Stimulated activated naive CD8-positive, alpha-beta T cell treated with anti-CD3 and anti-CD28 coated beads, Interleukin-15, Interleukin-2, amounts not matched to agents 100 U/mL and 50 U/mL, for 24 hours (primary cell): ENCODE measurements at places on chromosomes 2 and 18.

GRCh38 chr18:47604021-47604420 lies 326.4 kb downstream of the SMAD2 start:
- no peak for DNase-seq

DNA sequence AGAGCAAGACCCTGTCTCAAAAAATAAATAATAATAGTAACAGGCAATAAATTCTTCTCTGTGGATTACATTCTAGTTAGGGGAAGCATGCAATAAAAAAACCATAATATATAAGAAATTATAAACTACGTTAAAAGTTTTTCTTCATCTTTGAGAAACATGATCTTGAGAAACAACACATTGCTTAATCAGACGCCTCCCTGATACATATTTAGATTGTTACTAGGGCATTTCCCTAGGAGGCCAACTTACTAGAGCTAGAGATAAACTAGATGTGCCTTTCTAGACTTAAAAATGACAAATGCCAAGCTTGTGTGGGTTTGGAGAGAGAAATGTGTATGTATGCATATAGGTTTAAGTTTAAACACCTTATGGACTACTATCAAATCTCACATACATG lies 76.3 kb upstream of the GALNT5 start:
- no peak for DNase-seq

DNA sequence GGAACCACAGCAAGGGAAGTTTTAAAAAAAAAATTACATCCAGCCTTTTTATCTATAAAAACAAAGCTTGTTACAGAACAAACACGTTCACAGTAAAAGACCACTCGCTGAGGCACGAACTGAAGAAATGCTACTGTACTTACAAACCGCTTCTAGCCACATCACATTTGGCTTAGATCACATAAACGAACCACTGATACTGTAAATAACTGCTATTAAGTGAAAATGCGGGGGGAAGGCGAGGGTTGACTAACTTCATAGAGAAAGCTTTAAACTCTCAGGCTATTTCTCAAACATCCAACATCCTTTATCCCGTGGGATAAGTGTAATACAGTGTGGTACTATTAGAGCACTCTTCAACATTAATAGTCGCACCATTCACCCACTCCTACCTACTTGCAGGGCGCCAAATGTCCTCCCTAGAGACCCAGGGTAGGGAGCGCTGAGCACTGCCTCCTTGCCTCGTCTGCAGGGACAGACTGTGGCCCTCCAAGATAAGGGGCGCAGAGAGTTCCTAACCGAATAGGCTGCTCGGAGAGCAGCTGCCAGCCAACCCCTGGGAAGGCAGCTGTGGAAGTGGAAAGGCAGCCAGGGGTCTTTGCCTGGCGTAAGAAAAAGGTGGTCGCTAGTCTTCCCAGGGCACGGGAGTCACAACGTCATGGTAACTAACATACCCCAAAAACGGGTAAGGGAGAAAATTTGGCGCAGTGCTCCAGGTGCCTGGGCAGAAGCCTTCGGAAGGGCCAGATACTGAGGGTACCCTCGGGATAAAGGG lies 854 bp downstream of the GPR155 start:
- DNase-seq: peak; percentile 43

DNA sequence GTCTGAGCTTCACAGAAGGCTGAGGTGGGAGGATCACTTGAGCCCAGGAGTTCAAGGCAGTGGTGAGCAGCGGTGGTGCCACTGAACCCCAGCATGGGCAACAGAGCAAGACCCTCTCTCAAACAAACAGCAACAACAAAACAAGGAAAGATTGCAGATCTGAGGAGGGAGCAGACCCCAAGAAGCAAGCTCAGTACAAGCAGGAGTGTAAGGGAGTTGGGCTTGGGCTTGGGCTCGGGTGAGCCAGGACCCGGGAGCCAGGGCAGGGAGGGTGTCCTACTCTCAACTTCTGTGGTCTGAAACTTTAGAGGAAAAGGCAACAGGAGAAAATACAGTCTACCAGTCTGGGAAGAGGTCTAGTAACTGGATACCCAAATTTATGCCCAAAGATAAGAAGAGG lies 92.0 kb upstream of the RAB12 start:
- no peak for DNase-seq

DNA sequence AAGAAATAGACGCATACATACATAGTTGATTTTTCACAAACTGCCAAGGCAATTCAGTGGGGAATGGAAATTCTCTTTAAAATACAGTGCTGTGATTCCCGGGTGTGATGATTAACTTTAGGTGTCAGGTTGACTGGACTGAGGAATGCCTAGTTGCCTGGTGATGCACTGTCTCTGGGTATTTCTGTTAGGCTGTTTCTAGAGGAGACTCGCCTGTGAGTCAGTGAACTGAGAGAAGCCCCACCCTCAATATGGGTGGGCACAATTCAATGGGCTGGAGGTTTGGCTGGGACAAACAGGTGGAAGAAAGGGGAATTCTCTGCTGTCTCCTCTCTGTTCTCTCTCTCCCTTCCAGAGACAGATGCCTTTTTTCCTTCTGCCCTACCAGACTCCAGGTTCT lies 187.6 kb downstream of the ARHGAP28 start:
- DNase-seq: no peak

GRCh38 chr18:26322890-26323653 lies 96.8 kb downstream of the TAF4B start:
- DNase-seq: no peak

DNA sequence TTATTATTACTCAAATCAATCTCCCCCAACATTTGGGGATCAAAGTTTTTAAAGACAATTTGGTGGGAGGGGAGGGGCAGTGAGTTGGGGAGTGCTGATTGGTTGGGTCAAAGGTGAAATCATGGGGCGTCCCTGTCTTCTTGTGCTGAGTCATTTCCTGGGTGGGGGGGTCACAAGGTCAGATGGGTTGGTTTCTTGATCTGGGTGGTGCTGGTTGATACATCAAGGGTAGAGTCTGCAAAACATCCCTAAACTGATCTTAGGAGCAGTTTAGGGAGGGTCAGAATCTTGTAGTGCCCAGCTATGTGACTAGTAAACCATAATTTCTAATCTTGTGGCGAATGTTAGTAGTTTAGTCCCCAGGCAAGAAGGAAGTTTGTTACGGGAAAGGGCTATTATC lies 67.4 kb downstream of the MOGAT1 start:
- no peak for DNase-seq

GRCh38 chr2:166768393-166769123 lies 119.7 kb upstream of the XIRP2 start:
- no peak for DNase-seq

GRCh38 chr2:167608487-167608886 lies 638.9 kb downstream of the STK39 start:
- DNase-seq: no peak

DNA sequence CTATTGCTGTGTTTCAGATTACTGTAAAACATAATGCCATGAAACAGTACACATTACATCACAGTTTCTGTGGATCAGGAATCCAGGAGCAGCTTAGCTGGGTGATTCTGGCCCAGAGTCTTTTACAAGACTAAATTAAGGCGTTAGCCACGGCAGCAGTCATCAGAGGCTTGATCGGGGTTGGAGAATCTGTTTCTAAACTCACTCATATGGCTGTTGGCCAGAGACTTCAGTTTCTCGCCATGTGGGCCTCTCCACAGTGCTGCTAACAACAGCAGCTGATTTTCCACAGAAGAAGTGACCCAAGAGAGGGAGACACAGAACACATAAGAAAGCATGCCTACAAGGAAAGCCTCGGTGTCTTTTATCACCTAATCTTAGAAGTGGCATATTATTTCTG lies 89.2 kb upstream of the MYO3B start:
- DNase-seq: no peak

DNA sequence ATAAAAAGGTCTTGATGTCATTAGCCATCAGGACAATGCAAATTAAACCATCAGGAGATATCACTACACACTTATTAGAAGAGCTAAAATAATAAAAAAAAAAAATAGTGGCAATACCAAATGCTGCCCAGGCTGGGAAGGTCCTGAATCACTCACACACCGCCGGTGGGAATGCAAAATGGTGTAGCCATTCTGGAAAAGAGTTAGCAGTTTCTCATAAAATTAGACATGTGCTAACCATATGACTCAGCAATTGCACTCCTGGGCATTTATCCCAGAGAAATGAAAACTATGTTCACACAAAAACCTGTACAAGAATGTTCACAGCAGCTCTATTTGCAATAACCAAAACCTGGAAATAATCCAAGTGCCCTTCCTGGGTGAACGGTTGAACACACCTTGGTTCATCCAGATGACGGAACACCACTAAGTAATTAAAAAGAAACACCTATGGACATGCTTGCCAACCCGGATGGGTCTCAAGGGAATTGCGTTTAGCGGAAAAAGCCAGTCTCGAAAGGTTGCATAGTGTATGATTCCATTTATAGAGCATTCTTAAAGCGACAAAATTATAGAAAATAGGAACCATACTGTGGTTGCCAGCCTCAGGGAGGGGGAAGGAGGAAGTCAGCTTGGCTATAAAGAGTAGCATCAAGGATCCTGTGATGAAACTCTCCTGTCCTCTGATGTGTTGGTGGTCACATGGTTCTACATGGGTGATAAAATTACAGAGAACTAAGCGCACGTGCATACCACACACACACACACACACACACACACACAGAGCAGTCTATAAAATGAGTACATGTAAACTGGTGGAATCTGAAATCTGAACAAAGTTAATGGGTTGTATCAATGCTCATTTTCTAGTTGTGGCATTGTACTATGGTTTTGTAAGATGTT lies 4.6 kb downstream of the MBP start:
- DNase-seq: no peak

DNA sequence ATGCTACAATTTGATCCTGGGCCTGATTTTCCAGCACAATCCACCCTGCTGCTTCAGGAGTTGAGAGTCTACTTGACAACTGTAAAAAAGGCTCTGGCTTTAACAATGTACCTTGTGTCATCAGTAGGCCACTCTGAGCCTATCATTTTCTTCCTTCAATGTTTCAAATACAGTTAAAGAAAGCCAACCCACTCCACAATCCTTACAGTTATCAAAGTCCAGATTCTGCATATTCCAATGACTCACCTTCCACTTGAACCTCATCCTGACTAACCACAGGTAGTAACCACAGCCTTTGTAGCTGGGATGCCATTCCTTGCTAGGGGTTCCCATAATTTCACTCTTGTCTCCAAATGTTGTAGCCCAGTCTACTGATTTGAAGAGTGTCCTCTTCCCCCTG lies 35.5 kb upstream of the AQP4 start:
- DNase-seq: no peak

GRCh38 chr2:189181706-189182105 lies 2.1 kb upstream of the COL5A2 start:
- DNase-seq: no peak

DNA sequence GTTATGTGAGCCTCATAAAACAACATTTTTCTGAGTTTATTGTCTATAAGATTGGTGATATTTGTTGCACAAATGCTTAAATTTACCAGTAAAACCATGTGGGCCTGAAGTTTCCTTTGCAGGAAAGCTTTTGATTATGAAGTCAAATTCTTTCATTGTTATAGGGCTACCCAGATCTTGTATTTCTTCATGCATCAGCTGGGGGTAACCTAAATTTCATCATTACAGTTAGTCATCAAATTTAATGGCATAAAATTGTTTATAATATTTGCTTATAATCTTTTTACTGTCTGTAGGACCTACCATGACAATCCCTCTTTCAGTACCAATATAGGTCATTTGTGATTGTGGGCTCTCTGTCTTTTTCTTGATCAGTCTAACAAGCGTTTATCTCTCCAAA lies 47.8 kb downstream of the SMAD2 start:
- no peak for DNase-seq

GRCh38 chr2:100011272-100011731 lies 131.1 kb downstream of the AFF3 start:
- DNase-seq: no peak

DNA sequence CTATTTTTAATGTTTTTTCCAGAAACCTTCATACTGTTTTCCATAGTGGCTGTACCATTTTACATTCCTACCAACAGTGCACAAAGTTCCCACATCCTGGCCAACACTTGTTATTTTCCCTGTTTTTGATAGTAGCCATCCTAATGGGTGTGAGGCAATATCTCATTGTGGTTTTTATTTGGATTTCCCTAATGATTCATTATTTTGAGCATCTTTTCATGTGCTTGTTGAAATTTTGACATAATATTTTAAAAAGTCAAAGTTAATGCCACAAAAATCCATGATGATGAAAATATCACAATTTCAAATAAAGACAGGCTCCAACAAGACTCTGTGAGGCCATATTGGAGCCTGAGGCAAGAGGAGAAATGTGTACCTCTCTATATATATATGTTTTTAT lies 50.2 kb downstream of the VWA3B start:
- DNase-seq: no peak

- no peak for DNase-seq
Measured at GRCh38 chr18:59788791-59789106, 91.5 kb upstream of the CCBE1 start.

DNA sequence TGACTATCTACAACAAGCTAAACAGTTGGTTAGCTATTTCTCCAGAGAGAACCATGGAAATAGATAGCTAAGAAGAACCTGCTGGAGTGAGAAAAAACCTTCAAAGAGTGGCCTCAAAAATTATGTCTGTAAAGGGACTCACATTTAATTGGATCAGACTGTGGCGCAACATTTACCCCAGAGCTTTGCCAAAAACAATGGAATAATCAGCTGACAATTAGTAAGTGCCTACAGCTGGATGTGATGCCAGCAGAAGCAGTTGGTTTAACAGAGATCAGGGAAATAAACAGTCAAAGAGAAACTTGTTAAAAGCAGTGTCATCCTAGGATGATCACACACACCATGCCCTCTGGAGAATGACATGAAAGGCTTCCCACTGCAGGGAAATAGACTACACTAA lies 310.7 kb downstream of the CLIP4 start:
- no peak for DNase-seq

GRCh38 chr2:61633250-61633649 lies 95.1 kb upstream of the XPO1 start:
- no peak for DNase-seq

- no peak for DNase-seq
Measured at GRCh38 chr2:236025892-236026291, 142.3 kb downstream of the GBX2 start.

- DNase-seq: no peak
Measured at GRCh38 chr2:228838819-228839218, 432.3 kb downstream of the PID1 start.

DNA sequence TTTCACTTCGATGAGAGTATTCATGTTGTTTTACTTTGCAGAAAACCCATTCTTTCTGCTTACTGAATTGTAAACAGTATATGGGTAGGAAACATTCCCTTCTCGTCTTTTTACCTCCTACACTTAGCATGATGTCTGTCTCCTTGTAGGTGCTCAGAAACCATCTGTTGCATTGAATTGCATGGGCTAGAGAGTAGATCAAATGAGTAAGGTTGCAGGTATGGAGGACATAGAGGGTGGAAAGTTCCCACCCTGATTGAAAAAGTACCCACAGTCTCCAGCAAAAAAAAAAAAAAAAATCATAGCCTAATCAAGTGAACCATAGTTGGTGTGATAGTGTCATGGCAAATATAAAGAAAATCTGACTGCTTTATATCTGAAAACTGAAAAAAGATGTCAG lies 1.7 kb downstream of the CYTIP start:
- no peak for DNase-seq
